Cortex of kidney (tissue), 1 donor: ENCODE measurements at places on chromosomes 16 and 17.

GRCh38 chr16:57620335-57621231 lies 7.8 kb upstream of the ADGRG1 start:
- DNase-seq = no peak

DNA sequence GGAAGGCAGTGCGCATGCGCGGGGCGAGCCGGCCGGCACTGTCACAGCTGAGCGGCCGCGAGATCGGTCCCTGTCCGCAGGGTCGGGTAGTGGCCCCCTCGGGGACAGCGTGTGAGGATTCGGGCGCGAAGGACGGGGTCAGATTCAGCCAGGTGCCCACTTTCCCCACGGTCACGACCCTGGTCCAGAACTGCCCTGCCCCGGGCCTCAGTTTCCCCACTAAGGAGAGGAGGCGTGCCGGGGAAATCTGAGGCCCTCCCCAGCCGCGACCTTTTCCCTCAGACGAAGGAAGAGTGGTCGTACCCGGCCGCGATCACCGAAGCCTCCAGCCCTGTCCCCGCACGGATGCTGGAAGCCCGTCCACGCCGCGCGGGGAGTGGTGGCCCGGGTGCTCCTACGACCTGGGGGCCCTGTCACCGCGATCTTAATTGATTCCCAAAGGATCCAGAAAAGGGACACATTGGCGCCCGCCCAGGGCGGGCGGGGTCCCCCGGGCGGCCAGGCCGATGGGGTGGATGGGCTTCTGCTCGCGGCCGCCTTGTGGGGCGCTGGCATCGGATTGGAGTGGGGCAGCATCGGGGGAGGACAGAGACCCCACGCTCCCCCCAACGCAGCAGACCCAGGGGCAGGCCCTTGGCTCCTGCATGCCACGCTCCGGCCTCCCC lies 57.7 kb downstream of the SRL start:
- DNase-seq = no peak

- no peak for DNase-seq
Observed at GRCh38 chr17:68577497-68577821, 23.7 kb downstream of the FAM20A start.

GRCh38 chr16:48165961-48166578 lies 10.3 kb upstream of the ABCC12 start:
- no peak for DNase-seq

GRCh38 chr16:82639666-82640336 lies 13.0 kb downstream of the CDH13 start:
- DNase-seq = no peak
